Foreskin melanocyte (primary cell): ENCODE measurements at places on chromosomes 11 and 22.

DNA sequence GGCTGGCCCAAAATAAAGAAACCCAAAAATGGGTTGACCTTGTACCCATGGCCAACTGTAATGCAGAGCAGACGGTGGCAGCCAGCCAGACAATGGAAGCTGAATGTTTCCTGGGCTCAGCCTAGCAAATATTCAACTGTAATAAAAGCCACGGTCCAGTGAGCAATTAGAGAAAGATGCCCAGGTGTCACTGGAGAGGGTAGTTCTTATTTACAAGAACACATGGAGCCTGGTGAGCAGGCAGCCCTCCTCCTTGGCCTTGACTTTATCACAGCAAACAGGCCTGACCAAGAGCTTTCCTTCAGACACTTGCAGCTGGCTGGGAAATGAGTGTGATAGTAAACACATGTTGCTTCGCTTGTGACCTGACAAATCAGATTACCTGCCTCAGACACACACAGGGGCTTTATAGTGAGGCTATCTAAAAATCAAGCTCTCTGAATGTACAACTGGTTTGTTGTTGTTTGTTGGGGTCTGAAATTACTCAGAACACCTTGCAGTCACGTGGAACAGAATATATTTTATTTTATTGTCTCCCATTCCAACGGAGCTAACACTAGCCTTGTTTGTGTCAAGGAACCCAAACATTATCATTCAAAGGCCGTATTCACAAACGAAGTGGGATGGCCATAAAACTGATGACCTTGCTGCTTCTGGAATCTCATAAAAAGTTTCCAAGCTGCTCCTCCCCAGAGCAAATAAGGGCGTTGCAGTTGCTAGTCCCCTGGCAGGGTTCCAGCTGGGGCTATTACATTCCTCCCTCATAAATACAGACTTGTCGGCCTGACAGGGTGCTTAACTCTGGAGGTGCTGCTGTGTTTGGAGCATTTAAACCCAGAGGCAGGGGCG, 161.1 kb downstream of the BBOX1 start:
- DNase-seq: peak; percentile 98

GRCh38 chr11:65884716-65885092, 3.6 kb downstream of the FIBP start:
- DNase-seq: peak; percentile 57

- no peak for DNase-seq
Observed at GRCh38 chr11:74755395-74755995, 6.8 kb downstream of the RNF169 start.

GRCh38 chr11:71418643-71419042, 29.6 kb downstream of the DHCR7 start:
- DNase-seq: no peak

- DNase-seq: no peak
Observed at GRCh38 chr11:79377406-79377805, 63.4 kb downstream of the TENM4 start.

GRCh38 chr22:38338772-38339379, 21.6 kb upstream of the CSNK1E start:
- no peak for DNase-seq

DNA sequence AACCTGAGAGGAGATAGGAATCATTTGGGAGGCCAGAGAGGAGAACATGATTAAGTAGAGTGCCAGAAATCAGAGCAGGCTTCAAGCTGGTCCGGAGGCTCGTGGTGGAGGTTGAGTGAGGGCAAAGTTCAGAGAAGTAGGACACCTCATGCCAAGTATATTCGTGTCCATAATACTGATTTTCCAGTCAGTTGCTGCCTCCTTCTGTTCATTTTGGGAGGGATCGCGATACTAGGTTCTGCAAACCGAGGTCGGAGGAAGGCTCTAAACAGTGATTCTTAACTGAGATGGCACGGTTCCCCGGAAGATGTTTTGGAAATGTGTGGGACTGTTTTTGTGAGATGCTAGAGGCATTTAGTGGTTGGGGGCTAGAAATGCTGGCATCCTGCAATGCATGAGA, 13.6 kb upstream of the CD3E start:
- DNase-seq: no peak

- DNase-seq: no peak
Observed at GRCh38 chr11:2748814-2749554, 49.2 kb upstream of the KCNQ1OT1 start.

GRCh38 chr11:71334191-71334590, 81.8 kb upstream of the SHANK2 start:
- no peak for DNase-seq

GRCh38 chr22:31094741-31095140, 12.6 kb downstream of the SELENOM start:
- no peak for DNase-seq

GRCh38 chr11:95412074-95412473, 181.1 kb upstream of the SESN3 start:
- no peak for DNase-seq
